Midbrain (tissue), 1 donor: ENCODE measurements at places on chromosomes 3 and 15.

DNA sequence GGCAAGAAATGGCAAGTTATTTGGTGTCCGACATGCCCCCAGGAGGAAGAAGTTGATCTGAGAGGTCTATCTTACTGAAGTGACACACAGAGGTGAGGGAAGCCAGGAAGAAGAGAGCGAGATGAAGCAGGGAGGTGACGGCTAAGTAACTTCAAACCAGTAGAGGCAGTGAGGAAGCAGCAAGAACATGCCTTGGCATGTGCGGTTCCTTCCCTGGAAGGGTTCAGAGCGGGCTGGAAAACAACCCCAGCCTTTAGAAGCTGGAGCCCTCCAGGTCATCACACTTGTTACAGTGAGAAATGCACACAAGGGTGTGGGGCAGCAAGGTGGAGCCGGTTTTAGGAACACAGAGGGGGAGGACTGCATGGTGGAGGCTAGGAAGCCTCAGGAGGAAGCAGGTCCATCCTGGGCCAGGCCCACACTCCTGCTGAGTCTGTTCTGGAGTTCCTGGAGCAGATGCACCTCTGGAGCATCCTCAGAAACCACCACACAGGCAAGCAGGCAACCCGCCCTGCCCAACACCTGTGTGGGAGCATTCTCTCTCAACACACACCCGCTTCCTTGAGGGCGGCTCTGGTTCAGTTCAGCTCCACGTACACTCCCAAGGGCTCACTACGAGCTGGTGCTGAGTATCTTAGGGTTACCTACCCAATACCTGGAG lies 47.1 kb downstream of the POC1A start:
- no peak for DNase-seq

GRCh38 chr3:189954733-189955665 lies 165.7 kb downstream of the P3H2 start:
- no peak for DNase-seq

DNA sequence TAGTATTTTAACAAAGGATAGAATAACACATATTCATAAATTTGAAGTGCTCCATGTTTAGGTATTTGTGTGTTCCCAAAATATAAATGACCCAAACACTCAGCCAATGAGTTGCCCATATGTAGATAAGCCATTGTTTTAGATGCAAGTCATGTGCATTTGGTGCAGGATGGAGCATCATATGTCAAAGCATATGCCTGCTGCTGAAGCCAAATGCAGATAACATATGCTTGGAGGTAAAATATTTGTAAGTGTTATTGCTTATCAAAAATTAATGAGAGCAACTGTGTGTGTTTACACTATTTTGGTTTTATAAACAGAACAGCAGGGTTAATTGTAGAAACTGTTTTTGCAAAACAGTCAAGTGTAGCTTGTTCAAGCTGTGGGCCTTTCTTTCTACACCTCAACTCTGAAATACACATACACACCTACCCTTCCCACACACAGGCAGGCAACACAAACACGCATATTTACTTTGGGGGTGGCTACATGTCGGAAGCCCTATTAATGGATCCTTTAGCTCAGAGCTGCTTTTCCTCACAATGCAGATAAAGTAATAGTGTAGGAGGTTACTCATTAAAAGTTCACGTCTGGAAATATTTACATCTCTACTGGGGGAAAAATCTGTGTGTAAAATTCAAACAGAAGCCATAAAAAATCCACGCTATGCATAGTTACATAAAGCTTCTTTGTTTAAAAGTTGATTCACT lies 521.4 kb downstream of the ZNF385D start:
- no peak for DNase-seq

DNA sequence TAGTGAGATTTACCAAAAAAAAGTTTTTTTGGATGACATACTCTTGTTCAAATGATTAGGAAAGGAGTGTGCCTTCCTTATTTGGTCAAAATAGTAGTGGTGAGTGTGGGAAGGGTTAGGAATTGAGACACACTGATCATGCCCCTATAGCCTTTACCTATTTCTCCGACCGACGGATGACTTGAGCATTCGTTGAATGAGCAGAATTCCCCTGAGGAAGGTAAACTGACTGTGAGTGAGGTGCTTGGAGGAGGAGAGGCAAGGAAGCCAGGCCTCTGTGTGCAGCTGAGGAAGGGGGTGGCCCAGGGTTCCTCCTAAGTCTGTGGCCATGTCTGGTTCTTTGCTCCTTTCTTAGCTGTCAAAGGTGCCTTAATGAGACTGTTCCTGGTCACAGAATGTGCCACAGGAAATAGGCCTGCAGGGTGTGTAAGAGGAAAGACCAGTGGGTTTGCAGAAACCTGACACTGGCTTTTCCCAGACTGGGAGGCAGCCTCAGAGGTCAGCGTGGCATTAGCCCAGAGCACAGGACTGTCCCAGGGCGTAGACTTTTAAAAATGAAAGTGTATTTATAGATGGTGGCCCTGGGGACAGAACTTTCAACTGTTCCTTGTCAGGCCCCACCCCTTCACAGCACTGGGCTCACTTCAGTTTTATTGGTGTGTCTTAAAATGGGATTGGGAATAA lies 307.7 kb upstream of the C2CD4B start:
- DNase-seq, result no peak

DNA sequence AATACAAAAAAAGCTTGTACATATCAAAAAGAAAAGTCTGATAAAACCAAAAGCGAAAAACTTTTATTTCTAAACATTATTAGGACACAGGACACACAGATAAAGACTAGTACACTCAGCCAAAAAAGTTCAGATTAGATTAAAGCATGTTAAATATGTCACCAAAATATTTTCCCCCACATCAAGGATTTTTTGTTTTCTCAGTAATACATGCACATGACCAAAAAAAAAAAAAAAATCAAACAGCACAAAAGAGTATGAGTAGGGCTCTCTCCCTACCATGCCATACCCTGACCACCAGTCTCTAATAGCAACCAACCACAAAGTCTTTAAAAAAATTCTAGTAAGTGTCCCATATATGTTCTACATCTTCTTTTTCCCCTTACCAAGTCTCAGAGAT lies 77.4 kb downstream of the LRRFIP2 start:
- DNase-seq, result no peak

GRCh38 chr15:28093752-28094535 lies 5.2 kb downstream of the OCA2 start:
- DNase-seq, result no peak

GRCh38 chr15:48515500-48515899 lies 130.0 kb downstream of the FBN1 start:
- no peak for DNase-seq

DNA sequence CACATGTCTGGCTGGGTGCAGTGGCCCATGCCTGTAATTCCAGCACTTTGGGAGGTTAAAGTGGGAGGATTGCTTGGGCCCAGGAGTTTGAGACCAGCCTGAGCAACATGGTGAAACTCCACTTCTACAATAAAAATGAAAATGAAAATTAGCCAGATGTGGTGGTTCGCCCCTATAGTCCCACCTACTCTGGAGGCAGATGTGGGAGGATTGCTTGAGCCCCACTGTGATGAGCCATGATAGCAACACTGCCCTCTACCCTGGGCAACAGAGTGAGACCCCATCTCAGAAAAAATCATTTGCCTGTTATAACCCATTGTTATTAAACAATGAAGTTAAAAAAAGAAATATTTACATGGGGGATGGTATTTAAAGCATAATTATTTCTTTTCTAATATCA lies 240.1 kb upstream of the ZPLD1 start:
- no peak for DNase-seq

DNA sequence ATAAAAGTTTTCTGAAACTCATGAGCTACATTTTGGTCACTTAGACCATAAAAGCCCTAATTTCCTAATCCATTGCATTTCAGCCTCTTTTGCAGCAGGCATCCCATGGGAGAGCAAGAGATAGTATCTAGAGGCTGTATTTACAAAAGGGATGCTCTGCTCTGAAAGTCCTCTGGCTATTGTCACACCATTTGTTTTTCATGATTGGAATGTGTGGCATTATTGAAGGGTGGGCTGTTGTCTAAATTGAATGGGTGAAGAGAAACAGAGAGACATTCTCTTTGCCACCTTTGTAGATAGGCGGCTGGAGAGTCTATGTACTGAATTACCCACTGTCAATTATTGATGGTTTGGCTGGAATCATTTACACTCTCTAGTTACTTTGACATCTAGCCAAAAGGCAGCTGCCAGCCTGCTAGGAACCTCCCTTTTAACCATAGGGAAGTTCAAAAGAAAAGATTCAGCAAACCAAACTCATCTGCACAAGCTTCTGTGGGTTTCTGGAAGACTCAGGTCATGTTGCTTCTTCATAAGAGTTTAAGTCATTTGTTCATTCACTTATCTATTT lies 89.8 kb upstream of the RARB start:
- no peak for DNase-seq
